CD4-positive, alpha-beta T cell treated with Interleukin-6 for 4 hours (primary cell): ENCODE measurements at places on chromosomes 12 and 14.

- DNase-seq, result no peak
These were observed 306.7 kb downstream of the ADGRD1 start for GRCh38 chr12:131260251-131260905.

- no peak for DNase-seq
These were observed 34.9 kb downstream of the PPHLN1 start for GRCh38 chr12:42360747-42361403.

DNA sequence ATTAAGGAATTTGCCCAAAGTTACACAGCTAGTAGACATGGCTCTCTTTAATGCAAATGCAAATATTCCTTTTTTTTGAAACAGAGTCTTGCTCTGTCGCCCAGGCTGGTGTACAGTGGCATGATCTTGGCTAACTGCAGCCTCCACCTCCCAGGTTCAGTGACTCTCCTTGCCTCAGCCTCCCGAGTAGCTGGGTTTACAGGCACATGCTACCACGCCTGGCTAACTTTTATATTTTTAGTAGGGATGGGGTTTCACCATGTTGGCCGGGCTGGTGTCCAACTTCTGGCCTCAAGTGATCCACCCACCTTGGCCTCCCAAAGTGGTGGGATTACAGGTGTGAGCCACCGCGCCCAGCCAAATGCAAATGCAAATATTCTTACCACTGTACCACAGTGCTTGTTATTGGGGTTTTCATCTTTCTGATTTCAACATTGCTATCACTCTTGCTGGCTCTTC lies 24.5 kb upstream of the HIGD1C start:
- DNase-seq, result no peak

GRCh38 chr12:101086490-101087135 lies 123.4 kb downstream of the SLC5A8 start:
- no peak for DNase-seq

DNA sequence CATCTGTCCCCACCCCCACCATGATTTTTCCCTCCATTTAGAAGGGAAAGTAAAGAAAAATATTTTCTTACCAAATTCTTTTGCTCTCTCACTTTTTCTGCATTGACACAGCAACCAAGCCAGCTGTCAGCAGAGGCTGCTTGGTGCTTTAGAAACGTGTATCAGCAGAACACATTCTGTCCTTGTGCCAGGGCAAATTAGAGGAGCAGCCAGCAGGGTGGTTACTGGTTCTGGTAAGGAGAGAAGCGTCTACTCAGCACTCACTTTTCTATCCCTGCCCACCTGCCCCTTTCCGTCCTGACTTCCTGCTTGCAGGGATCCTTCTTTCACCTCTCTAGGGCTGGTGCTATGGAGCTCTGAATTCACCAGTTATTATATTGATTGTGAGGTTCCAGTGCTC lies 327.5 kb upstream of the PDE3A start:
- no peak for DNase-seq

GRCh38 chr12:108191938-108192337 lies 62.9 kb downstream of the WSCD2 start:
- DNase-seq, result no peak

- DNase-seq, result no peak
These were observed 424 bp downstream of the BBOF1 start for GRCh38 chr14:74019408-74020137.

- no peak for DNase-seq
These were observed 1051.9 kb upstream of the FLRT2 start for GRCh38 chr14:84477996-84478395.

DNA sequence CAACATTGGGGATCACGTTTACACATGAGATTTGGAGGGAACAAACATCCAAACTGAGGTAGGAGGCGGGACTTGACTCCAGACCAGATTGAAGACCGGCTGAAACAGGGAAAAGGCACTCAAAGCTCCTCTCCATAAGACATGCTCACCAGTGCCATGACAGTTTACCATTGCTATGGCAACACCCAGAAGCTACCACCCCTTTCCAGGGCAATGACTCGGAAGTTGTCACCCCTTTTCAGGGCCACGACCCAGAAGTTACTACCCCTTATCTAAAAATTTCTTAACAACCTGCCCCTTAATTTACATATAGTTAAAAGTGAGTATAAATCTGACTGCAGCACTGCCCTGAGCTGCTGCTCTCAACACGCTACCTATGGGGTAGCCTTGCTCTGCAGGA lies 34.1 kb downstream of the TMEM233 start:
- no peak for DNase-seq

DNA sequence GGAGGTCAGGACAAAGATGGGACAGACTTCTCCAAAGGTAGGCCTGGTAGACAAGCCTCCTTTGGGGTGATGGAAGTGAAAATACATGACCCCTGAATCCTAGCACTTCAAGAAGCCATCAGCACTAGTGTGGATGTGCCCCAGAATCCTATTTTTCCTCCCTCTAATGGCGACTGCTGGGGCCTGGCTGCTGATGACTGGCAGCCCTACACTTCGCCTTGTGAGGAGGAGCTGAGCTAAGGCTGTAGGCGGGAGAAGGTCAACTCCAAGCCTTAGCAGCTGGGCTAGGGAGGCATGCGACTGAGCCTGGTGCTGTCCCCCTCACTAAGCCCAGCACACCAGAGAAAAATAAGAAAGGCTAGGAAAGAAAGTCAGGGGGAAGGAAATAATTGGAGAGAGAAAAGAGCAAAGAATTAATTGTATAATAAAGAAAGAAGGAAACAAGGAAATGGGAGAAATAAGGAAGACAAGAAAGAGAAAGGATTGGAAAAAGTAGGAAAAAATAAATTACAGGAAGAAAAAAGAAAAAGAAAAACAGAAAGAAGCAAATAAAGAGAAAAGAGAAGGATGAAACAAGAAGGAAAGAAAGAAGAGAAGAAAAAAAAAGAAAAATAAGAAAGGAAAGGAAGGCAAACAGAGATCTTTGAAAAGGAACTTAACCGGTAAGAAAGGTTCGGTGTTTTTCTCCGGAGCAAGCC lies 4.7 kb upstream of the HOXC10 start:
- no peak for DNase-seq

- DNase-seq, result no peak
These were observed 31.1 kb upstream of the INF2 start for GRCh38 chr14:104658325-104658712.

DNA sequence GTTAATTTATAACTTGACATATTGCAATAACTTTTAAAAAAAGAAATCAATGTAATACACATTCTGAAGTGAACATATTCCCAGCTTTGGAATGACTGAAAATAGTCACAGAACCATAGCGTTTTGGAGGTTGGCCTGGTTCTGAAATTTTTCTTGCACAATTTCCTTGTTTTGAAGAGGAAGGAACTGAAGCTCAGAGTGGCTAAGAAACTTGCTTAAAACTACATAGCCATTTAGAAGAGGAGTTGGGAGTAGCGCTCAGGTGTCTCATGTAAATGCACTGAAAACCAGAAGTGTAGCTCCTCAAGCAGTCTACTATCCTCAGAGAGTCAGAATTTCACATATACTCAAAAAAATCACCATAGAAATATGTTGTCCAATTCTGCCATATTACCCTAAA lies 41.2 kb downstream of the SLC38A1 start:
- DNase-seq, result no peak
